AG04449 (cell line): ENCODE measurements at places on chromosomes 5 and 9.
A peak's percentile ranks its signal among the peaks of the same experiment; 100 is the strongest.

DNA sequence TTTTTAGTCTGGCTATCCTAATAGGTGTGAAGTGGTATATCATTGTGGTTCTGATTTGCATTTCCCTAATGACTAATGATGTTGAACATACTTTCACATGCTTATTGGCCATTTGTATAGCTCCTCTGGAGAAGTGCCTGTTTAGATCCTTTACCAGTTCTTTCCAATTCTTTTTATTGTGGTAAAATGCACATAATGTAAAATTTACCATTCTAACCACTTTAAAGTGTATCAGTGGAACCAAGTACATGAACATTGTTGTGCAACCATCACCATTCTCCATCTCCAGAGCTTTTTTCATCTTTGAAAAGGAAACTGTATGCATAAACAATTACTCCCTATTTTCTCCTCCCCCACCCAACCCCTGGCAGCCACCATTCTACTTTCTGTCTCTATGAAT lies 95.4 kb downstream of the NRG2 start:
- no peak for DNase-seq

- DNase-seq, result no peak
Observed at GRCh38 chr9:16133556-16134227, 580.8 kb downstream of the CCDC171 start.

GRCh38 chr5:135245521-135246499 lies 153.2 kb downstream of the MACROH2A1 start:
- DNase-seq, result no peak

DNA sequence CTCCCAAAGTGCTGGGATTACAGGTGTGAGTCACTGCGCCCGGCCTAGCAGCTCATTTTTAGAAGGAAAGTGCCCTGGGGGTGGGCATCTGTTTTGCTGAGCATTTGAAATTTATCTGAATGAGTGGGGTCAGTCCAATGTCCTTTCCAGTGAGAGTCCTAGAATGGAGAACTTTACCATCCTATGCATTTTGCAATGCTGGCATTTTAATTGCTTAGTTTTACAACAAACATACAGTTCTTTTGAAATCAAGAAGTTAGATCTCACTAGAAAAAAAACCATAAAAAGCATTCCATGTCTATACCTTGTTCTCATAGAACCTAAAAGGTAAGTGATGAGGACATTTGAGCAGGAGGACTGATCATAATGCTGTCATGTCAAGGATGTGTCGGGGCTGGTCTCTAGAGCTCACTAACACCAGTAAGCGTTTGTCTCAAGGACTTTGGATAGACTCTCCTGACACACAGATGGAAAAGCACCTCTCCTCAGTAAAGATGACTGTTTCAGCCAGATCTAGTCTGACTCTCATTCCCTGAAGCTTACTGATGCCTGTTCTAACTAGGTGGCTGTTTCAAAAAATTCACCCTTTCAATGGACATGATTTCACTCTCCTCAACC lies 83.9 kb downstream of the DCP2 start:
- DNase-seq, result no peak

GRCh38 chr5:133579766-133580165 lies 32.6 kb downstream of the FSTL4 start:
- DNase-seq, result no peak

GRCh38 chr5:132763181-132764036 lies 13.6 kb downstream of the SEPTIN8 start:
- no peak for DNase-seq

GRCh38 chr9:840343-840742 lies 1.2 kb upstream of the DMRT1 start:
- DNase-seq, result no peak

DNA sequence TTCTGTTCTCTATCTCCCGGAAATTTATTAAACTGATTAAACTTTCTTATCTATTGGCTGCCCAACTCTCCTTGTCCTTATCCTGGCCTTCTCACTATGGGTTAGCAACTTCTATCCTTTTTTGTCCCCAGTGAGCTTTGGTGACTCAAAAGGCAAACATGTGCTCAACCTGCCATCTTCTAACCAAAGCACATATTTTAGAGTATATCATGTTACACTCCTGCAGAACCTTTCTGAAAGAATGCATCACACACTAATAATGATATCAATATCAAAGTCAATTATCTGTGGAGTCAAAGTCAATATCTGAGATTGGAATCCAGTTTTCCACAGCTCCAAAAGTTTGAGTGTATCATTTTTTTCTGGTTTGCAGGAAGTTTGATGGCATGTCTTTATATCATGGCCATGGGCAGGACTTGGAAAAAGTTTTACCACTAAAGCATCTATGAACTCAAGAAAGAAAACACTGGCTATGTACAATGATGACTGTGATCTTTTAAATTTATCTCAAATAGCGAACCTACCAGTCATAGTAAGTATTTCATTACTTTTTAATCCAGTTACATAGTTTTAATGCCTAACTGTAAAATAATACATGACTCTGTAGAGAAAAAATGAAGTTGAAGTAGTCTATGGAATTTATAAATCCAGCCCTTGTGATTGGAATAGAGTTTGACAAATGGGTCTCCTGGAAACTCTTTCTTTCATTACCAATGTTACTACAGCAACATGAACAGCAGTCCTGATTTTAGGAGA lies 166.8 kb downstream of the DROSHA start:
- peak; percentile 79 for DNase-seq

GRCh38 chr9:1458503-1458902 lies 408.3 kb downstream of the DMRT2 start:
- peak; percentile 14 for DNase-seq

GRCh38 chr5:57456531-57457135 lies 26.0 kb downstream of the ACTBL2 start:
- no peak for DNase-seq

GRCh38 chr5:2861605-2862004 lies 110.1 kb upstream of the IRX2 start:
- DNase-seq, result no peak

DNA sequence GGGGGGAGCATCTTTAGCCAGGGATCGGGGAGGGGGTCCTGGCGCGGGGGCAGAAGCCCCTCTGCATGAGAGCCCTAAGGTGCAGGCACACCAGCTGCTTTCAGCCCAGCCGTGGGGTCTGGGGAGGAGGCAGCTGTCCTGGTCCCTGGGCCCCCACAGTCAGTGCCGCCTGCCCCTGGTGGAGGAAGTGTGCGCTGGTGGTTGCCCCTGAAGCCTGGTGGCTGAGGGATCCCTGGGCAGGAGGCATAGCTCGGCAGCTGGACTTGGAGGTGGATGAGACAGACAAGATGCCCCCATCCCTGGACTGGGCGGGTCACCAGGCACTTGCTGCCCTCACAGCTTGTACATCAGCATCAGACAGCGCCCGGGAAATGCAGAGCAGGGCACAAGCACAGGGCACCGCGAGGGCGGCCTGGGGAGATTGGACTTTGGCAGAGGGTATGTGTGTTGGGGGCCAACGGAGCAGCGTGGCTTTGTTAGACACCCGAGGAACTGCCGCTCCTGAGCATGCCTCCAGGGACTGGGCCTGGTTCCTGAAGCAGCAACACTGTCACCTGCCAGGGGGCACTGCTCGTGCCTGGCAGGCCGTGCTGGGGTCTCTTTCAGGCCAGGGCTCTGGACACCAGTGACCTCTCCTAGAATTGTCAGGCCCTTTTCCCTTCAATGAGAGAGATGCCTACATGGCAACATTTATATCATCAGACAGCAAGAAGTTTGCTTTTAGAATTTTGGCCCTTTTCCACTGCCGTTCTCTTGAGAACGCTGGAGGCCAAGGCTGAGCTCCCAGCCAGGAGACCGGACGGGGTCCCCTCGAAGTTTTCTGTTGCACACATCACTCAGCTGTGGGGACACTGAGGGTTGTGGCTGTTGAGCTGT lies 41.9 kb upstream of the CTSL start:
- DNase-seq, result no peak

GRCh38 chr5:87129046-87129445 lies 138.6 kb upstream of the RASA1 start:
- no peak for DNase-seq

DNA sequence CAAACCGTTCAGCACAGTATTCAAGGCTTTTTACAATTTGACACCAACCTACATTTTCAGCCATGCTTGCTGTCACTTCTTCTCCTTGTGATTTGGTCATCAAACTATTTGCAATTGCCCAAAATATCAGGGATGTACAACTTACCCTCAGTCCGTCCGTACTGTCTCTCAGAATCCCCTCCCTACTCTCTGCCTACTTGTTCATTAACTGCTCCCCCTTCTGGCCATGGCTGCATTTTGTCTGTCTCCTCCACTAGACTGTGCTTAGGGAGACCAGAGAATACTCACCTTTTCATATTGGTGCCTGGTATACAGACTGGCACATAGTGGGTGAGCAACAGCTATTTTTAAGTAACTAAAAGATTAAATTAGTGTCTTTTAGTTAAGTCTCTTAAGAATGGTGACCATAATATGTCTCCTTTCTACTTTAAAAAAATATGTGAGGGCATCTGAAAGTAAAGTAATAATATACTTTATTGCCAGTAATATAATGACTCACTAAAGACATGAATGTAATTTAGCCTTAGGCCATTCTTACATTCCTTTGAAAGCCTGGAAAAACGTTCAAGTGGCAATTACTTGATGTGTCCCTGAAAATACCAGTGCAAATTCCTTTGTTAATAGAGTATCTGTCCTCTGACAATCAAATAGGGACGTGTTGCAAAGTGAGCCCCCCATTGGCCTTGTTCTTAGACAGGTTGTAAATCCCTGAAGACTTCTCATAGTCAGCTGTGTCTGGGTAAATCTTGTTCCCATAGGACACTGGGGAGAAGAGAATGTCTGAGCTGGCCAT lies 27.8 kb downstream of the PRLR start:
- no peak for DNase-seq

DNA sequence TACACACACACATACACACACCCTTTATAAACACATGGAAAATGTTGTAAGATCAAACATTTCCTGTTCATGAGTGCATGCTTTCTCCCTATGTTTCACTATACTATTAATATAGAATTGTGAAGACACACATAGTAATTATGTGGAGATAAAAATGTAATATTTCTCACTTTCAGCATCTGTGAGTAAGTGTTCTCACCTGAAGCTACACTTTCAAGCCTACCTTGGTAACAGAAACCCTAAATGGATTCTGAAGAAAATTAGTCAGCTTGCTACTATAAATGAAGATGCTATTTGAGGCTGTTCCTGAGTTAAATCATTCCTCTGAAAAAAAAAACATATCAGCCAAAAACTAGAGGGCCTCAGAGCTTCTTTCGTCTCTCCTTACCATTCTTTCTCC lies 81.1 kb upstream of the GNA14 start:
- DNase-seq, result no peak

- no peak for DNase-seq
Observed at GRCh38 chr9:90219548-90220118, 423.0 kb downstream of the DIRAS2 start.

DNA sequence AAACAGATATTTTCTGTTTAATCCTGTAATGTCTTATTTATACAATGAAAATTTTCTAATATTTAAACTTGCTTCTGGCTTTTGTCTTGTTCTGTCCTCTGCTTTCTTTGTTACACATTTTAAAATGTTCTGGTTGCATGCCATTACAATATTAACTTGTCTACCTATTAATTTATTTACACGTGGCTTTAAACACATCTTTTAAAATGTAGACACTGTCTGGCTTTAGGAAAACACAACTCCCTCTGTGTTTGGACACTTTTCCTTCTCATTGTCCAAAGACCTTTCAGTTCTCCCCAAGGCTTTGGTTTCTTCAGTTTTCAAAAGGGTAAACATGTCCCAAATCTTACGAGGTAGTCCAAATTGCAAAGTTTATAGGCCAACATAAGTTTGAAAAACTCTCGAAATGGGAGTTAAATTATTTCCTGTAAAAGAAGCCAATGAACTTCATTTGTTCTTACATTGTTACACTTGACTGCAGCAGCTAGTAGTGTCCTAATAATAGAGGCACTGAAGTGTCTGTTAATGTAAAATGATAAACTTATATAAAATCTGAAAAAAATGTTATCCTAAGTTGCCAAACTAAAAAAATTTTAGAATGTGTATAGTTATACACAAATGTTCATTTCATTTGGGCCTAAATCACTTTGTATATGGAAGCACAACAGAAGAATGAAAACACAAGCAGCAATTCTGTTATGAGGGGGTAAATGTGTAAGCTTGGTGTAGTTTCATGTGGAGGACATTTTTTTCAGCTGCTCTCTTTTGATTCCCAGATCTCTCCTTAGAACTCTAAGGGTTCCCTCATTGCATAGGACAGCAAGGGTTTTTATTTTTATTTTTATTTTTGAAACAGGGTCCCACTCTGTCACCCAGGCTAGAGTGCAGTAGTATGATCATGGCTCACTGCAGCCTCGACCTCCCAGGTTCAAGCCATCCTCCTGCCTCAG lies 53.8 kb downstream of the ALDH1A1 start:
- no peak for DNase-seq

DNA sequence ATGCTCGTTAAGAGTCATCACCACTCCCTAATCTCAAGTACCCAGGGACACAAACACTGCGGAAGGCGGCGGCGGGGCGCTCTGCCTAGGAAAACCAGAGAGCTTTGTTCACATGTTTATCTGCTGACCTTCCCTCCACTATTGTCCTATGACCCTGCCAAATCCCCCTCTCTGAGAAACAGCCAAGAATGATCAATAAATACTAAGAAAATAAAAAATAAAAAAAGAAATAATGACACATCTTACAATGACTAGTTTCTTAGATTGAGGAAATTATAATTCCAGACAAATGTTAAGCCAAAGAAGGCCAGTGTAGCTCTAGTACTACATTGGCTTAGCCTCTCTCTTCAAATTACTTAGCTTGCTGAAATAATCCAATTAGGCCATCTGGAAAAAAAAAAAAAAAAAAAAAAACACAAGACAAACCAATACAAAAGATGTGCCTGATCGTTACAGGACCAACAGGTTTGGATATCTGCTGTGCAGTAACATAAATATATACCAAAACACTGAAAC lies 58.0 kb downstream of the ANXA2R start:
- no peak for DNase-seq

DNA sequence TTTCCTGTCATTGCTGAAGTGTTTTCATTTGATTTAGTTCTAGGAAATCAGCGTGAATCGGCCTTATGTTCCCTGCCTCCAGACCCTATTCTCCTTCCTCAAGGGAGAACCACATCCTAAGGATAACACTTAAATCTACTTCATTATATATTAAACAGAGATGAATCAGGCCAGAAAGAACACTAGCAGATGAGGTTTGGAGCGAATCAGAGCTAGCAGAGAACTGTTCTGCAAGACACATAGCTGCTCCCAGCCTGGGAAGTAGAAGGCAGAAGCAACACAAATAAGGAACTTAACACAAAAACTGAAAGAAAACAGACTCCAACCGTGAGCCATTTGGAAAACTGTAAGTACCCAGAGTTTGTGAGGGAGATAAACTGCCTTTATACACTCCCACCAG lies 718.2 kb downstream of the SEMA5A start:
- DNase-seq, result no peak

GRCh38 chr9:87083986-87084385 lies 136.7 kb upstream of the GAS1 start:
- no peak for DNase-seq

DNA sequence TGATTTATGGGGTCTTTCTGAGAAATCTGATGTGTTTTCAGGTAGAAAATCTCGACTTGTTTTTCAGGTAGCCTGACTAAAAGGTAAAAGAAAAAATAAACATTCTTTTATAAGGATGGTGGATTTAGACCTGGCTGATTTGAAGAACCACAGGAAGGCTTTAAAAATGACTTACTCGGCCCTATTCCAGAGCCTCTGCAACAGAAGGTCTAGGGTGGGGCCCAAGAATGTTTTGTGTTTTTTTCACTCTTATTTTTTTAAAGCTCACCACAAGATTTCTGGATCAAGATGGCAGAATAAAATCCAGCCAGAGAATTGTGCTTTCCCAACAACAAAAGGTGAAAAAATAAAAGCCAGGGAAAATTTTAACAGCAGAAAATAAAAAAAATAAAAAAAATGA lies 59.1 kb downstream of the FNBP1 start:
- DNase-seq, result no peak

GRCh38 chr5:6365142-6365976 lies 13.0 kb downstream of the MED10 start:
- no peak for DNase-seq
